Gastroesophageal sphincter (tissue), 4 donors: ENCODE measurements at places on chromosomes 12 and 14.

DNA sequence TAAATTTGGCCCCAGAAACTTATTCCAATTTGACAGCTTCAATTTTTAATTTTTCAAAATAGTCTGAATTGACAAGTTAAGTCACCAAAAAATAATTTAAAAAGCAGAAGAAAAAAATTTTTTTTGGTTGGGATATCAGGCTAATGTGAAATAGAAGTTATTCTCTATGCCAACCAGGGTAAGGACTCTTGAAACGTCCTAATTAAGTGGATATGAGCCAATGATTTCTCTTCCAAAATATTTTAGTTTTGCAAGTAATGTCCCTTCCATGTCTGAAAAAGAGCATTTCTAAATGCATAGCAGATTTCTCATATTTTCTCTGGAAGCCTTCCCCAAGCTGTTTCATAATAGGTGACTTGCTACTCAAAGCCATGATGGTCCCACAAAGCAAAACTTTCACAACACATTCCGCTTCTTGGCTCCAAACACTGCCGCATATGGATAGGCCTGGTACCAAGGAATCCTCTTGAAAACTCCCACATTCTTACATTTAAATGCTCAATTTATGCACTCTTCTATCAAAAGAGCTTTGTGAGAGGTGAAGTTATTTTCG lies 65.1 kb downstream of the SIX6 start:
- no peak for ATAC-seq

DNA sequence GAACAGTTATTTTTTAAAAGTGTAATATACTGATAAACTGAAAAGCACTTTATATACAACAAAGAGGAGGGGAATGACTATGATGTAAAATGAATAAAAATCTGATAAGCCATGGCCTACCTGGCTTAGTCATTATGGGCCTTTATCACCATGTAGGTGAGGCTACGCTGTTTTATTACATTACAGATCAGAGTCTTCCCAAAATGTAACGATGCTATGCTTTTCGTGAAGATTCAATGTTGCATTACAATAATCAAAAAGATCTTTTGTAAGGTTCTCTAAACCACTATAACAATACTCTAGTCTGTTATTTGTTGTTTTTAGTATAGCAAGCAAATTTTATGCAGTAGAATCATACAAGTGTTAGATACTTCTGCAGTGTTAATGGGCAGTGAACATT lies 34.2 kb downstream of the ARID4A start:
- ATAC-seq, result no peak

DNA sequence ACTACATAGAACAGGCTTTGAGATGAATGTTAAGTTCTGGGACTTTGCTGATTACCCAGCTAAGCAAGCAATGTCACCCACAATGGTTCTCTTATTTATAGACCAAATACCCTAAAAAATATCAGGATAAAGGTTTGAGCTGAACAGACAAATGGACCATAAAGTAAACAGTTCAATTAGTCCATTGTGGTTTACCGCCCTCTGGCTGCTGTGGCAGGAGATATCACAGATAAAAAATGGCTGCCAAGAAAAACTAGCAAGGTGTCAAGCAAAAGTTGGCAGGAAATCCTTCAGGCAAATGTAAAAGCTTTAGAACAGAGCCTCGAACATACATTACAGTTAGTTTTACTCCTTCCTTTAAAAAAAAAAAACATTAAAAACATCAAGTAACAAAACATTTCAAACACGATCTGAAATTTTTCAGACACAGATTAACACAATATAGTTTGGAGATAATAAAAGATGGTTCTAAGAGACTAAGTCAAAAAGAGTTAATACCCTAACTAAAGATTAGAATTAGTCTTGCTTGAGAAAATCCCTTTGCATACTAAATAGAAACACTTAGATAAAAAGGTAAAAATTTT lies 41.3 kb downstream of the MED13L start:
- no peak for ATAC-seq

DNA sequence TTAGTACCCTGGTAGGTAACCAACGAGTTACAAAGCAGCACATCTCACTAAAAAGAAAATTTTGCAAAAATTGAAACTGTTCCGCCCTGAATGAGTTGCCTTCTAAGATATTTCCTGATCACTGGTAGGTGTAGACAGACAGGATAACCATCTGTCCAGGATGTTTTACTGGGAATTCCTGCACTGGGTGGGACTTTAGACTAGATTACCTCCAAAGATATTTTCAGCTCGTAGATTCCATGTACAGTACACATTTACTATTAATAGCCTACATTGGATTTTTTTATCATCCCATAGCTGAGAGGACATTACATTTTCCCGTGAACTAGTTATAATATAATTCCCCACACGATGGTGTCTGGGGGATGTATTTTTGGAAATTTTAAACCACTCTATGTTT lies 139.6 kb downstream of the DYRK2 start:
- ATAC-seq, result no peak

- no peak for ATAC-seq
Observed at GRCh38 chr12:71703206-71703605, 17.3 kb downstream of the TMEM19 start.

GRCh38 chr12:67909091-67909531 lies 80.1 kb upstream of the IFNG-AS1 start:
- ATAC-seq, result no peak

DNA sequence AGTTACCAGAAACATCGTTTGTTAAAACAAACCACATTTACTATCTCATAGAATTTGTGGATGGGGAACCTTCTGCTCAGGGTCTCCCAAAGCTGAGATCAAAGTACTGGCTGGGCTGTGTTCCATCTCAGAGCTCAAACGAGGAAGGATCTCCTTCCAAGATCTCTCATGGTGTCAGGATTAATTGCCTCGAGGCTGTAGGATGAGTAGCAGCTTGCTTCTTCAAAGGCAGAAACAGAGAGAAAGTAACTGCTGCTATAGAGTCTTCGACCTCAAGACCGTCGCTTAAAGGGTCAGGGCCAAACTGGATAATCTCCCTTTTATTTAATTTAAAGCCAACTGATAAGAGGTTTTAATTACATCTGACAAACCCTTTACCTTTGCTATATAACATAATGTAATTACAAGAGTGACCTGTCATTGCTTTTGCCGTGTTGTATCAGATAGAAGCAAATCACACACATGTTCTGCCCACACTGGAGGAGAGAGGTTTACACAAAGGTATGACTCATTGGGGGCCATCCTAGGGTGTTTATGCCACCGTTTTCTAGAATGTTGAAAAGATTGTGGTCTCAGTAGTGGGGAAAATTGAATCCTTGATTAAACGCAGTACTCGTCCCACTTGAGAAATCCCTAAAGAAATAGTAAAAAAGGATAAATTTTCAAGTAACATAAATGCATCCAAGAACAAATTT lies 868.8 kb upstream of the TMEM132C start:
- no peak for ATAC-seq

DNA sequence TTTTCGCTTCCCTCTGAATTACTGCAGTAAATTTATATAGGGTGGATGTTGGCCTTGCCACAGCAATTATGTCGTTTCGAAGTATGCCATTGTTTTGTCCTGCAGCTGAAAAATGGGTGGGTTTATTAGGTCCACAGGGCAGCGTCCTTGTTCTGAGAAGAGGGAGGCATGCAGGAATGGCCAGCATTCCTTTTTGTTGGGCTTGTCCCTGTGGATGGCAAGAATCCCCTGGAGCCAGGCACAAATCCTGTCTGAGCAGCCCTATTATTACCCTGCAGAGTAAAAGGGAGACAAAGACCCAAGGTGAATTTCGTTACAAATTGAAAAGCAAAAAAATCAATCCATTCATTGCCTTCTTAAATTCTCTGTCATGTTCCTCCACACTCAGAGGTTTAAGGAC lies 88.1 kb downstream of the CHST11 start:
- ATAC-seq, result no peak

GRCh38 chr14:56933446-56933845 lies 123.2 kb upstream of the OTX2 start:
- ATAC-seq, result no peak

GRCh38 chr14:72957213-72957612 lies 30.9 kb downstream of the DCAF4 start:
- ATAC-seq, result no peak

- no peak for ATAC-seq
Observed at GRCh38 chr12:98646294-98647090, 1.4 kb downstream of the APAF1 start.

GRCh38 chr14:41986083-41986645 lies 379.5 kb downstream of the LRFN5 start:
- ATAC-seq, result no peak

- ATAC-seq, result no peak
Observed at GRCh38 chr12:53600490-53601295, 25.5 kb downstream of the ATF7 start.

- no peak for ATAC-seq
Observed at GRCh38 chr12:24719293-24719721, 229.6 kb downstream of the BCAT1 start.

DNA sequence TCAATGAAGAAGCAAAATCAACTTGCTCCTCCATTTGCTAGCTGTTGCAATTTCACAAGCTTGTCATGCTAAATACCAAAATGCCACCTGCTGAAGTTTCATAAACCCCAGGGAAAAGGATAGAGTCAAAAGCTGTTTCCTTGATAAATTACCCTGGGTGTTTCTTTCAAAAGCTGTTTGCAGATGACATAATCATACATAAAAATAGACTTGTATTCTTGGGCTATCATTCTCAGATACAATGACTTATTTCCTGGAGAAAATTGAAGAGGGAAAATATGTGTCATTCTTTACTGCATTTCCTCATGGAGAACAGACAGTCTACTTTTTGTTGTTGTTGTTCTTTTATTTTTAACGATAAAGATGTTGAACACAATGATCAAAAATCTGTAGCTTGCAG lies 119.2 kb downstream of the GALC start:
- ATAC-seq, result no peak

DNA sequence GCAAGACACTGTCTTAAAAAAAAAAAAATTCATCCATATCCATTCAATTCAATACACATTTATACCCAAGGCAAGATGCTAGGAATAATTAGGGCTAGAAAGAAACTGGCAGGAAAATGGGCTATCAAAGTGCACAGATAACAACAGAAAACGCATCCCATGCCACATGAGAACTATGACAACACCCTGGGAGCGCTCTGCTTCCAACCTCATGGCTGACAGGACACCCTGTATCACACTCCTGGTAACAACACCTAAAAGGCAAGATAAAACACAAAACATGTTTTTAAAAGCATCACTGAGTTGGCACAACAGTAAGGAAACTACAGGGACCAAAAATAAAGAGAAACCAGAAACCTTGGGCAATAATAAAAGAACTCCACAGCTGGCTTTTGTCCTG lies 54.9 kb downstream of the ZFYVE21 start:
- ATAC-seq, result no peak

DNA sequence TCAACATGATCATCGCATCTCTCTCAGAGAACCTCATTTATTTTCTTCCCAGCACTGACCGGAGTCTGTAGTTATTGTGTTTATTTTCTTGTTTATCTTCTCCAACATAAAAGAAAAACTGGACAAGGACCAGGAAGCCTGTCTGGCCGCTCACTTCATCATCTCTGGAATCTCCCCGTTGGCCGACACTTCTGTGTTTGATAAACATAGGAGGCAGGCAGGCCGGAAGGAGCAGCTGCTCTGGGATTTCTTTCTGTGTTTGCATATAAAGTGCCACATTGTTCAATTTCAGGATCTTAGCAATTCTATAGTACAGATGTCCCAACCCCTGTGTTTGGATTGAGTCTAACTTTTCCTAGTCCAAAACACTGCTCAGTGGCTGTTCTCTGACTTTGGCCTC lies 53.3 kb downstream of the ACACB start:
- ATAC-seq, result no peak

DNA sequence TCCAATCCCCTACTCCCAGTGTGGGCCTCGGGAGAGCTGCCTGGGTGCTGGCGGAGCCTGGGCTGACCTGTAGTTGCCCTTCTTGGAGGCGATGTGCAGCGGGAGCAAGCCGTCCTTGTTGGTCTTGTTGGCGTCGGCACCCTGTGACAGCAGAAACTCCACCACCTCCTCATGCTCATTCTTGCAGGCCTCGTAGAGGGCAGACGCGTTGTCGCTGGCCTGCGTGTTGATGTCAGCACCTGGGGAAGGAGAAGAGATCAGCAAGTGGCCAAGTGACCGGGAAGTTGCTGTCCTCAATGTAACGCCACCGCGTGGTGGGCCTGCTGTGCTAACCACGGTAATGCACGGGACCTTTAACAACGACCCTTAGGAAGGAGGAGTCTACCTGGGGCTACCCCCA lies 20.1 kb downstream of the FAM181A start:
- ATAC-seq, result no peak

GRCh38 chr12:47091009-47091408 lies 11.2 kb upstream of the AMIGO2 start:
- ATAC-seq, result no peak
